Stimulated activated CD8-positive, alpha-beta memory T cell treated with anti-CD3 and anti-CD28 coated beads, Interleukin-7, amount 100 ng/mL, for 48 hours (primary cell): ENCODE measurements at places on chromosomes 1 and 21.
A peak's percentile ranks its signal among the peaks of the same experiment; 100 is the strongest.

GRCh38 chr1:30693822-30694221, 29.6 kb downstream of the MATN1 start:
- DNase-seq = no peak

DNA sequence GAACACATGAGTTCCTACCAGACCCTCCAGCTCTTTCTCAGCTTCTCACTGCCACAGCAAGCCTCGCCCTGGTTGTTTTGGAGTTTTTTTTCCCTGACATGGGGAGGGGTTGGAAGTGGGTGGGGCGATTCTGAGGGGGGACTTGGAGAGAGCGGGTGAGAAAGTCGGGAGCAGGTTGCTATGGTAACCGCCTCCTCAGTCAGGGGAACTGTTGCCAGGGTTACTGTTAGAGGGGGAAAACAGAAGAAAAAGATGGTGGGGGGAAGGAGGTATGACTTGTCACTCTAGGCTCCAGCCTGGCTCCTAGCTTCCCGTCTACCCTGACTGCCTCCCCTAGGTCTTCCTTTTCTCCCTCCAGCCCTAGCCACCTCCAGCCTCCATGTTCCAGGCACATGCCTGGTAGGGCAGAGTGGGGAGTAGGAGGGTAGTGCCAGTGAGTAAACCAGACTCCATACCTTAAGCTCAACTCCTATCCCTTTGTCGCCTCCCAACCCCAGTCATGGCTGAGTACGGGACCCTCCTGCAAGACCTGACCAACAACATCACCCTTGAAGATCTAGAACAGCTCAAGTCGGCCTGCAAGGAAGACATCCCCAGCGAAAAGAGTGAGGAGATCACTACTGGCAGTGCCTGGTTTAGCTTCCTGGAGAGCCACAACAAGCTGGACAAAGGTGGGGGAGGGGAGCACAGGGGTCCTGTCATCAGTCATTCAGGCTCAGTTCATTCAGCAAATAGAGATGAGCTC, 6.0 kb downstream of the PEA15 start:
- DNase-seq = no peak

GRCh38 chr1:202240956-202241355, 47.4 kb downstream of the LGR6 start:
- no peak for DNase-seq

DNA sequence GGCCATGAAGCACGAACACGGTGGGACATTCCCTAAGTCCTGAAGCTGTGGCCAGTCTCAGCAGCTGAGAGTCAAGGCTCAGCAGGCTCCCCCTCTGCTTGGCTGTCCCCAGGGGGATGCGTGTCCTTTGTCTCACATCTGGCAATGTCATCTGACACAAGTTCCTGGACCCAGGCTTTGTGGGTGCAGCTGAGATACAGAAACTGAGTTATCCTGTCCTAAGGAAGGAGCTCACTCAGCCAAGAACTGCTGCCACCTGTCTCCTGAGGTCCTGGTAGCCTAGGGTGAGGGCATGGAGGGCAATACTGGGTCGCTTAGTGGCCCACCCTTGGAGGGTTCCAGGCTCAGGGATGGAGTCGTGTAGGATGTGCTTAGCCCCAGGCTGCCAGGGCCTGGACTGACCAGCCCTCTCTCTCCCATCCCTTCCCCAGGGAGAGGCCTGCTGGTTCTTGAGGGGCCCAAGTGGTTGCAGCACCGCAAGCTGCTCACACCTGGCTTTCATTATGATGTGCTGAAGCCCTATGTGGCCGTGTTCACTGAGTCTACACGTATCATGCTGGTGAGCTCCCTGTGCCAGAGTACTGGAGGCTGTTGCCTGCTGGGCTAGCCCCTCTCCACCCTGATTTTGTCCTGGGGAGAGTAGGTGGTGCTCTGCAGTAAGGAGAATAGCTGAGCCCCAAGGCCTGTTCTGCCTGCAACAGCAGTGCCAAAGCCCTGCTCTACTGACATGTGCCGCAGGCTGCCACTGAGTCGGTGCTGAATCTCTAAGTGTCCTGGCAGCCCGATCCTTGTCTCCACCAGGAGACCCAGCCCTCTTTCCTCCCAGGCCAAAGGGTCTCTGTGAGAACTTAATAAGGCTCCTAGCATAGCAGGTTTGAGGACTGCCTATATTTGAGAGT, 13.5 kb downstream of the CYP4B1 start:
- DNase-seq = no peak

DNA sequence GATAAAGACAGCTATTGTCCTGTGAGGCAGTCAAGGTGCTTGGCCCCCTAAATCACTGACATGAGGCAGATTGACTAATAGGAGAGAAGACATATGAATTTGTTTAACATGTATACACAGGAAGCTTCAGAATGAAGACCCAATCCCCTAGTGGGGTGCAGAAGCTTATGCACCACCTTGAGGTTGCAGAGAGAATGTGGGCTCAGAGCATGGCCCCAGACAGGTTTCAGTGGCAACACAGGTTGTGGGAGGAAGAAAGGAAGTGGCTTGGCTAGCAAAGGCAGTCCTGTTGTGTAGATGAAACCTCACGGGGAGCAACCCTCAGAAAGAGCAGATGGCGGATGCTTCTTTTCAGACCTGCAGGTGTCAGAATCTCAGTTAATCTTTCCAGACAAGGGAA, 37.0 kb upstream of the PARP1 start:
- peak; percentile 69 for DNase-seq

DNA sequence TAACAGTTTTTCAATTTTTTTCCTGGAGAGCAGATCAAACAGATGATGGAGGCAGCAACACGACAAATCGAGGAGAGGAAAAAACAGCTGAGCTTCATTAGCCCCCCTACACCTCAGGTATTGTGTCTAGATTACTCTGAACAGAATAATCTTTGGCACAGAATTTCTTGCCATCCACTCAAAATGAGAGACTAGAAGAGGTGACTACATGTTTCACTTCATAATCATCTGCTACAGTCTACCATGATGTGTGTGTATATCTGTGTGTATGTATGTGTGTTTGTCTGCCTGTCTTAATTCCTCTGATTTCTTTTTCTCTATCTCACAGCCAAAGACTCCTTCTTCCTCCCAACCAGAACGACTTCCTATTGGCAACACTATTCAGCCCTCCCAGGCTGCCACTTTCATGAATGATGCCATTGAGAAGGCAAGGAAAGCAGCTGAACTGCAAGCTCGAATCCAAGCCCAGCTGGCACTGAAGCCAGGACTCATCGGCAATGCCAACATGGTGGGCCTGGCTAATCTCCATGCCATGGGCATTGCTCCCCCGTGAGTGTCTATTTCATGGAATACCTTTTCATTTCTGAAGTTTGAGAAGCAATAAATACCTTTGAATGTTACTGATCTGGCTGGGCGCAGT, 11.4 kb downstream of the PRPF3 start:
- DNase-seq = no peak

DNA sequence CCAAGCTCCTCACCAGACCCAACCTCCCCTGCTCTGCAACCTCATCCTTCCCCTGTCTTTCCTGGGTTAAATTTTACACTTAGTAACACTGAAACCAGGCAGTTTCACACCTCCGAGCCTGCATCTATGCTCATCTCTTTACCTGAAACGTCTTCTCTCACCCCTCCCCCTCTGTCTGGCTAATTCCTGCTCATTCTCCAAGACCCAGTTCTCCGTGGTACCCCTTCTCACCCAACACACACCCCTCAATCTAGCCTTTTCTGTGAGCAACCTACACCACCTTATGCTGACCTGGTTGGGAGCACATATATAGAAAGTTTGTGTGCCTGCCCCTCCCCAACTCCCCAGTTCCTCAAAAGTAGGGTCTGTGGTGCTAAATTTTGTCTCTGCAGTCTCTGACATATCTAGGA, 3.7 kb upstream of the KIAA1614 start:
- no peak for DNase-seq

DNA sequence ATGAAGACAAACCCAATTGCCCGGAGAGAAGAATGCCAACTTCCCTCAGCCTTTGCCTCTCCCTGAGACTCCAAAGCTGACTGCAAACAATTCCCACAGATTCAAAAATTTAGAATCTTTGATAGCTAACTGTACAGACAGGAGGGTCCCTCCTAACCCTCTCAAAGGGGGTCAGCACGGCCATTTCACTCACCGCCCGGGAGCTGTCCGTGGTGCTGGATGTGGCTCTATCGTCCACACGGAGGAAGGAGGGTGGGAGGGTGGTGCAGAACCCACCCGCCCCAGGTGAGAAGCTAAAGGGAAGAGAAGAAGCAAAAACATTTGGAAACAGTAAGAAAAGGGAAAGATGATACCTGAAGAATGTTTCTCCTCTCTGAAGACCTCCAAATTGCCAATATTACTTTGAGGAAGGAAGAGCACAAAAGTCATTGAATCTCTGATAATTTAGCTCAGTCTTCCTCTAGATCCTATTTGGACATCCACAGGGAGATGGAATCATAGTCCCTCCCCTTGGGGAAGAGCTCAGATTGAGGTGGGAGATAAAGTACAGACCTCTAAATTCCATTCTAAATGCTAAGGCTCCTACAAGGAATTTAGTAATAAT, 45.6 kb downstream of the RHBG start:
- DNase-seq = no peak

- DNase-seq = no peak
These were observed 220.6 kb downstream of the CHRM3 start for GRCh38 chr1:239606850-239607400.

DNA sequence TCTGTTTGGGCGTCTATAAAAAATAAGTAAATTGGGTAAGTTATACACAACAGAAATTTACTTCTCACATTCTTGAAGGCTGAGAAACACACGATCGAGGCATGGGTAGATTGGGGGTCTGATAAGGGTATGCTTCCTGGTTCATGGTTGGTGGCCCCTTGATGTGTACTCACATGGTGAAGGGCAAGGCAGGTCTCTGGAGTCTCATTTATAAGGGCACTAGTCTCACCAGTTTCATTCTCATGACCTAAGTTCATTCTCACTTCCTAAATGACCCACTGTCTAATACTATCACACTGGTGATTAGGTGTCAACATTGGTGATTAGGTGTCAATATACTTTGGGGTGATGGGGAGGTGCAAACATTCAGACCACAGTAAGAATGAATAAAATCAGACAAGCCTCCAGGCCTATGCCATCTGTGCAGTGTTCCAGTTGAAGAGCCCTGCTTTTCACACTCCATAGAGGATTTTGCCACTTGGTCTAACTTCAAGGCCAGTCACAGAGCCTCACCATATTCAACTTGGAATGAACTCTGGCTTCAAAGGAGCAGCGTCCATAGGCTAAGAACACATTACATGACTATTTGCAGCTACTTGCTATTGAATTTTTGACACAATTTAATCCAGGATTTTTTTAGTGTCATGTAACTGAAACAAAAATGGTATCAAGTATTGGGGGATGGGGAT, 2.5 kb upstream of the GBP4 start:
- DNase-seq = no peak

- DNase-seq = no peak
These were observed 781 bp downstream of the TTLL7 start for GRCh38 chr1:83998205-83998497.

DNA sequence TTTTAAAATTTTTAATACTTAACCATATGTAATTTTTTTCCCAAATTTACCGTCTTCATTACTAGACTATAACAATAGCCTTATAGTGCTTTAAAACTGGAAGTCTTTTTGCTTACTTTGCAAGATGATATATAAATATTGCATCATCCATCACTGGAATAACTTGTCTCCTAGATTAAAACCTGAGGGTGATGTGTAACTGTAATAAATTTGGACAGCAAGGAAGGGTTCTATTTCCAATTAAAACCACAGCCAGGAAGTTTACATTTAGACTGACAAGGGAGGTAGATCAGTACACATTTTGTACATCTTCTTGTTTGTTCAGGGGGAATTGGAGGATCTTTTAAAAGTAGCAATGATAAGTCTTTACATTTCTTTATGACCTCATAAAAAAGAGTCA, 21.9 kb downstream of the NTNG1 start:
- DNase-seq = no peak

DNA sequence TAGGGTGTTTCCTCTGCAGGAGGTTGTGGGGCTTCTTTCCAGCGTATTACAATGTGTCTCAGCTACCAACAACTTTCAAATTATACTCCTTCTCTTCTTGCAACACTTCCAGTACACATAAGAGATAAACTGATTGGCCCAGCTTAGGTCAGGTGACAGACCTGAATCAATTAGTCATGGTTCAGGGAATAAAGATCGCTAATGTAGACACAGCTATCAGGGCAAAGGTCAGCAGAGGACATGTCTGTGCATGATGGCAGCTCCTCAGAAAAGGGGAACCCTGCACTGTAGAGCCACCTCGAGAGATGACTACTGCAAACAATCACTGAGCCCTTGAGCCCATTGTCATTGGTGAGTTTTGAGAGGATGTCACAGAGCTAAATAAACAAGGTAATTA, 36.8 kb upstream of the PKN2 start:
- DNase-seq = no peak

GRCh38 chr1:38671221-38671620, 188.4 kb downstream of the RRAGC start:
- no peak for DNase-seq

DNA sequence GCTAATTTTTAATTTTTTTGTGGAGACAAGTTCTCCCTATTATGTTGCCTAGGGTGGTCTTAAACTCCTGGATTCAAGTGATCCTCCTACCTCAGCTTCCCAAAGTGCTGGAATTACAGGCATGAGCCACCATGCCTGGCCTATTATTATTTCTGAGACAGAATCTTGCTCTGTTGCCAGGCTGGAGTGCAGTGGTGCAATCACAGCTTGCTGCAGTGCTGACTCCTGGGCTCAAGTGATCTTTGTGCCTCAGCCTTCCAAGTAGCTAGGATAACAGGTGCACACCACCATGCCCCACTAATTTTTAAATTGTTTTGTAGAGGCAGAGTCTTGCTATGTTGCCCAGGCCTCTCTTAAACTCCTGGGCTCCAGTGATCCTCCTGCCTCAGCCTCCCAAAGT, 196.3 kb downstream of the CAMTA1 start:
- no peak for DNase-seq

GRCh38 chr1:44735992-44736391, 3.6 kb upstream of the KIF2C start:
- DNase-seq = no peak

DNA sequence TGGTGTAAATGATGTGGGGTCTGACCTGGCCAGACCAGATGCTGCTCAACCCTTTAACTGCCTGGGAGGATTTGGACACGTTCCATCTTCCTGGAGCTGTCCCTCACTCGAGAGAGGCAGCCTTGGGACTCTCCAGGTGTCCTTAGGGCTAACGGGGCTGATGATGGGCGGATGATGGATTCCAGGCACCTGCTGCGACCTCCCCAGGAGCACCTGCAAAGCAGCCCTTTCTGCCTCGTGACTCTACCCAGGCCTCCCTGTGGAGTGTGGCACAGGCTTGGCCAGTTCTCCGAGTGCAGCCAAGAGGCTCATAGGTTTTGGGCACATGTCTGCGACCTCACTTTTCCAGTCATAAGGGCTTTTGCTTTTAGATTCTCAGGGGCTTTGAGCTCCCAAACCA, 12.3 kb upstream of the TRIM17 start:
- DNase-seq = no peak

DNA sequence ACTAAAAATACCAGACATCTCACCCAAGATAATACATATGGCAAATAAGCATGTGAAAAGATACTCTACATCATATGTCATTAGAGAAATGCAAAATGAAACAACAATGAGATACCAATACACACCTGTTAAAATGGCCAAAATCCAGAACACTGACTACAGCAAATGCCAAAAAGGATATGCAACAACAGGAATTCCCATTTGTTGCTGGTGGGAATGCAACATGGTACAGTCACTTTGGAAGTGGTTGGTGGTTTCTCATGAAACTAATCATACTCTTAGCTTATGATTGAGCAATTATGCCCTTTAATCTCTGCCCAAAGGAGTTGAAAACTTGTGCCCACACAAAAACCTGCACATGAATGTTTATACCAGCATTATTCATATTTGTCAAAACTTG, 6.4 kb upstream of the RGS2 start:
- DNase-seq = no peak

- no peak for DNase-seq
These were observed 10.9 kb downstream of the ERRFI1 start for GRCh38 chr1:8015036-8015808.
